ENCODE measurements at places on chromosomes 12 and 14. TPM values are rescaled to one million over a fixed set of nuclear protein-coding genes. Genes with fewer than 3 reads are reported as not detected.
A peak's percentile ranks its signal among the peaks of the same experiment; 100 is the strongest.

DNA sequence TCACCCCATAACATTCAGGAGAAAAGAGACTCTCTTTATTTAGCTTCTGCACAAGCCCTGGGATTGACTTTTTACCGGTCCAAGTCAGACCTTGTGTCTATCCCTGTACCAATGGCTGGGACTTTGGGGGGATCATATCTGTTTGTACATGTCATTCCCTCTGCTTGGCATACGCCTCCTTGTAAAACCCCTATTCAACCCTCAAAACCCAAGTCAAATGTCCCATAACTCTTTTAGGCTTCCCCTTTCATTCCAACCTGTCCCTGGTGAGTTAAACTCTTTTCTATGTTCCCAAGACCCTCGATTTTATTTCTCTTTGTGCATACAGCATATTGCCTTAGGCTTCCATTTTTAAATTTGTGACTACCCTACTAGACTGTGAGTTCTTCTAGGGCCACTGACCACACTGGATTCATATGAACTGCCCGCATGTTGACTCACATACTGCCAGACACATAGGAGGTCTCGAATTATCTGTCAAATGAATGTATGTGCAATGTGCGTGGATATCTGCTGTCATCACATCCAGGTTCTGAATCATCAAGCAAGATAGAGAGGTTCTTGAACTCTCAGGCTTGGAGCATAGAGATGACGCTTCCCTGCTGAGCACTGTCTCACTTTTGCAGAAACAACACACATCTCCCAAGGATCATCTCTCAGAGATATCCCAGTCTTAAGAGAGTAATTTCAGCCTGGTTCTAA, 548.6 kb upstream of the TBX3 start:
- no peak for DNase-seq

GRCh38 chr12:9636851-9637206, 29.1 kb upstream of the KLRB1 start:
- DNase-seq: no peak

DNA sequence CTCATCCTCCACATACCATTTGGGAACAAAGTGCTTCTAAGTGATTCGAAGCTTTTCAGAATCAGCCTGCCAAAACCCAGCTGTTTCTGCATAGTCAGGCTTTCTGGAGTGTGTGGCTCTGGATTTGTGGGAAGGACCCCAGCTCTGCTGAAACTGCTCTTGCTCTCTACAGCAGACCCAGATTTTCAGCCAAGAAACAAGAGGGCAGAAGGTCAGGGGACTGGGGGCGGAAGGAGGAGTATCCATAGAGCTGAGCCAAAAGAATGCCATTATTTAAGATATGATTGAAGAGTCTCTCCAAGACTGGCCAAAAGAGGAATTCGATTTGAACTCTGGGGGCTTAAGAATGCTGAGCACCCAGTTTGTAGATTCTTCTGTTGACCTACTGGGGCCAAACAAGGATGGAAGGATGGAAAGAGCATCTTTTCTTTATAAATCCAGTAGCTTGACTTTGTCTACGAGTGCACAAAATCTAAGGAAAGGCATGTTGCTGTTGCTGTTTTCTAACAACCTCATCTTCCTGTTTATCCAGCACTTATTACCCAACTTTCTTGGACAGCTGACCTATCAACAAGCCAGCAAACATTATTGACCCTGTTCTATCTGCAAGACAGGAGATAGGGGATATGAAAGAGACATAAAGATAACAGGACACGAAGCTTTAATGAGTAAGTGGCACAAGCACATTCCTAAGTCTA, 29.2 kb downstream of the FBLN5 start:
- no peak for DNase-seq

DNA sequence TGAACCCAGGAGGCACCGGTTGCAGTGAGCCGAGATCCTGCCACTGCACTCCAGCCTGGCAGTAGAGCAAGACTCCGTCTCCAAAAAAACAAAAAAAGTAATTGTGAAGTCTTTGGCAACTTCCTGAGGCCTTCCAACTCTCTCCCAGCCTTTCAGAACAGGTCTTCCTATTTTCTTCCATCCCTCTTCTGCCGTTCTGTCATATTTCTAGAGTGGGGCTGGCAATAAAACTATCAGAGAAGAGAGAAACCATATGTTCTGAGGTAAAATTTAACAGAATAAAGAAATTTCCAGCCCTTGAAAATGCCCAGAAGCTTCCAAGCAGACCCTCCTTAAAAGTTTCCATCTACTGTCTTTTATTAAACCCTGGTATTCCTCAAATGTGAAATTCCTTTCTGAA, 100.4 kb downstream of the HMGA2 start:
- DNase-seq: no peak

DNA sequence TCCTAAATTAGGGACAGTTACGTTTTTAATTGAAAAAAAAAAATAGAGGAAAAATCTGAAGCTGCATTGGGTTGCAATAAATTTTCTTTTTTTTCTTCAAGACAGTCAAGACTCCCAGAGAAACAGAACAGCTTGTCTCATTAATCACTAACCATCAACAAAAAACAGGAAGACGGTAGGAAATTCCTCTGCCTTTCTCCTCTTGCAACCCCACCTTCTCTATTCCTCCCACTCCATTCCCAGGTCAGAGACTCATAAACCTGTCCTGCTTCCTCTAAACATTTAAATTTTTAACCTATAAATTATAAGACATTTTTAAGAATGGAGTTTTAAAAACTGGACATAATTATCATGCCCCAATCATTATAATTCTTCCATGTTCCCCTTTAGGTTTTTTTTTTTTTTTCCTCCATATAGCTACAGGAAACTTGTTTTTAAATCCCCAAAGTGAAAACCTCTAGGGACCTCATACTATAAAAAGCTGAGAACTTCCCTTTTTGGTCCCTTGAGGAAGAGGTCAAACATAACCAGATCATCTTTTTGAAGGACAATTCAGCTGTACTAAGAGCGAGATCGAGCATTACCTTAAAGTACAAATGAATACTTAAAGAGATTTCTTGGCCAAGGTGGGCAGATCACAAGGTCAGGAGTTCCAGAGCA, 36.0 kb downstream of the CPM start:
- no peak for DNase-seq

GRCh38 chr12:77299910-77300669, 234.7 kb upstream of the E2F7 start:
- no peak for DNase-seq

- no peak for DNase-seq
These were observed 87.4 kb downstream of the DNAH10 start for GRCh38 chr12:123849517-123849916.

GRCh38 chr14:61266891-61267740, 14.0 kb downstream of the TMEM30B start:
- no peak for DNase-seq

DNA sequence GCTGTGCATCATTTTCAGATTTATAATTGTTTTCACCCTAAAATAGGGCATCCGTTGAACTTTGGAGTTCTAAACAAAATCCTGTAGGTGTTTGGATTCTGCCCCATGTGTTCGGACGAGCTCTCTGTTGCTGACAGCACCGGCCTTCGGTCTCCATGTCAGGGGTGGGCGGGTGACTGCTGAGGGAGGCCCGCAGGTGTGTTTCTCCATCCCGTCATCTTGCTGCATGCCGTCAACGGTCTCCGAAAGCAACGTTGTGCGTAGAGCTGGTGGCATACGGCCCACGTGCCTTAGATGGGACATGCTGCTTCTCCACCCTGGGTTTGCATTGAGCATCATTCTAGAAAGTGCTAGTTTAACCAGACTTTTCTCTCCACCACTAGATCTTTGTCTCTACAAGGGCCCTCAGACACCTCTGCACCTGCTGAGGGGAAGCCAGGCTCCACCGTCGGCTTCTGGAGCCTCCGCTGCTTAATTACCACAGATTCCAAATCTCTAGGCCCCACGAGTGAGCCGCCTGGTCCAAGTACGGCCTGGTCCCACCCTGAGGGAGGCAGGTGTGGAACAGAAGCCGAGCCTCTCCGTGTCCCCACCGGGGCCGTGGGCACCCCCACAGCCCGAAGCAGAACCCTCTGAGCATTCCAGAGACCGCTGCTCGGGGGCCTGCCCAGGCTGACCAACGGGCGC, 15.7 kb upstream of the AMN start:
- DNase-seq: no peak

GRCh38 chr14:93977790-93978581, 1.6 kb upstream of the ASB2 start:
- peak; percentile 40 for DNase-seq

GRCh38 chr12:13075118-13075480, 28.4 kb downstream of the GSG1 start:
- DNase-seq: no peak

GRCh38 chr12:127685931-127686330, 581.0 kb upstream of the TMEM132C start:
- no peak for DNase-seq

DNA sequence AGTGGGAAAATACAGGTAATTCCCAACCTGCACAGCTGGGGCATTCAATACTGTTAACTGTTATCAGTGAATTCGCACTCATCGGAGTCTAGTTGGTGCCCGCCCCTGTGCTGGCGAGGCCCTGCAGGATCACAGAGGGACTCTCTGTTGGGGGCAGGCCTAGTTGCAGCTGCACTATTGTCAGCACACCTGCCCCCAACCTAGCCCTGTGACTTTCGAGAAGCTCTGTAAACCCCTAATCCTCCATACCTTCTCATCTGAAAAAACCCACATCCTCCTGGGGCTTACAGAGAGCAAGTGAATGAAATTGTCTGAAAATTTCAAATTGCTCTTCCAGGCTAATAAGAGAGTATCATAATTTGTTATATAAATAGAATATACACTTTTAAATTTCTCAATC, 132.2 kb upstream of the NUDT4 start:
- no peak for DNase-seq

Gene CCNK
- total RNA-seq: 79.2 TPM

Gene SYCP3
- 0.49 TPM for total RNA-seq

Gene PLXNC1
- total RNA-seq: 27.0 TPM

Gene TSHR
- total RNA-seq: 0.17 TPM

Gene PPM1A
- total RNA-seq: 40.1 TPM

Gene GPR162
- total RNA-seq: not detected

Gene DHH
- total RNA-seq: not detected

Data from activated B cell treated with CpG ODN at 0.5 μM for 24 hours (primary cell).